ENCODE measurements at places on chromosomes 4 and X.

GRCh38 chr4:38967260-38968095 is 64.7 kb downstream of the TMEM156 start:
- no peak for DNase-seq

- DNase-seq: no peak
Measured at GRCh38 chr4:10960389-10960788, 275.8 kb upstream of the CLNK start.

DNA sequence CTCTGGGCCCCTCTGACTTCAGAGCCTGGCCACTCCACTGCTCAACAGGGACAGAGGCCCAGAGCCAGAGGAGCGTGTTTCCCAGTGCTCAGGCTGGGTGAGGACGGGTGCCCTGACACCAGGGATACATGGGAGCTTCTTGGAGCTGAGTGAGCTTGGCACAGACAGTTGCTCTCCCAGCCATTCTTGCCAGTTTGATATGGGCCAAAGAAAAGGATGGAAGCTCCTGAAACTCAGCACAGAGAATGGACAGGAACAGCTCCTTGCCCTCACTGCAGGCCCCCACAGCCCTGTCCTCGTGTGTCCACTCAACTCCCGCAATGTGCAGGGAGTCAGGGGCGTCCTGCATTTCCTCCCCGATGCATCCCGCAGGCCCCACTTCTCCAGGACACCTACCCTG is 38.8 kb downstream of the NSG1 start:
- no peak for DNase-seq

DNA sequence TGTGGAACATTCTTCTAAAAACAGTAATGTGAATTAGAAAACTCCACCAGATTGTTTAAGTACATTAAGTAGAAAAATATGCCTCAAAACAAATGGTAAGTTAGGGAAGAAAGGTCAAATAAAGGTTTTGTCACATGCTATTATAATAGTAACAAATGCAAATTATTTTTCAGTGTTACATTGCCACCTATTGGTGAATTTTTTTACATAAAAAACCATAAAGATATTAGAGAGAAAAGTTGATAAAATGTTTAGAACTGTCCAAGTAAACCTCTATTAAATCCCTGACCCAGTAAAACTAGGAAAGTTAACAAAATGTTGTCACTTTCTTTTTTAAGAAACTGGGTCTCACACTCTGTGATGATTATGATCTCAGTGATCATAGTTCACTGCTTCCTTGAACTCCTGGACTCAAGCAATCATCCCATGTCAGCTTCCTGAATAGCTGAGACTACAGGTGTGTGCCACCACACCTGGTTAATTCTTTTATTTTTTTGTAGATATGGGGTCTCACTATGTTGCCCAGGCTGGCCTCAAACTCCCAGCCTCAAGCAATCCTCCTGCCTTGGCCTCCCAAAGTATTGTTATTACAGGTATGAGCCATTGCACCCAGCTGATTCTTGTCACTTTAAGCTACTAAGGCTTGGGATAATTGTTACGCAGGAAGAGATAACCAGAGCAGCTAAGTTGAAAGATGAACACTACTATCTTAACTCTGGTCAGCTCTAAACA is 157.6 kb downstream of the ATRX start:
- DNase-seq: no peak

DNA sequence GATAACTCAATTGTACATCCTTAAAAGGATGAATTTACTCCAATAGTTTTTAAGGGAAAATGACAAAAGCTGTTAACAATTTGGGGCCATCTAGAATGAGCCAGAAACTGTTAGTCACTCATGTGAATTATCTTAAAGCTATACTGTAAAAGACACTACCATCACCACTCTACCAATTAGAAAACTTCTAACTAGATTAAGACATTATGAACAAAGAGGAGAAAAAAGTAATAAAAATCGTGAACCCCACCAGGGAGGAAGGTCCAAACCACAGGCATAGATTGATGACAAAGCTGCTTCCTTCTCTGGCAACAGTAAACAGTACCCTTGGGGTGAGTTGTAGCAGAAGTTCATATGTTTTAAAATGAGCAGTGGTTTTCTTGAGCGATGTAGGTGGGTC is 106.1 kb downstream of the PDGFC start:
- no peak for DNase-seq

DNA sequence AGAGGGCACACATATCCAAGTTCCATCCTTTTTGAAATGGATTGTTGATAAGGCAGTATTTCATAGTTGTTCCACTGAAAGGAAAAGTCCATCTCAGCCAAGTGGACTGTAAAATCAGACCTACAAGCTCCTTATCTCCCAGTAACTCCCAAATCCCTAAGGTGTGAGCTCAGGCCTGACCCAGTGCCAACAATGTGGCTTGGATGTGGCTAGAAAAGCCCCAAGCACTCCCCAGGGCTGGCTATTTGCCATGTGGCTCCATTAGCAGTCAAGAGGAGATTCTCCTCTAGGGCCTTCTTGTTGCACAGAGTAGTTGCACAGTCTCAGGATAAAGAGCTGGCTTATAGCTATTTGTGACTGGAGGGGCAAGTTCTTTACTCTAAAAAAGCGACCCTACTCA is 25.0 kb upstream of the DGKK start:
- DNase-seq: no peak

All from stimulated activated CD8-positive, alpha-beta memory T cell treated with anti-CD3 and anti-CD28 coated beads, Interleukin-2, amount 100 ng/mL, for 1 hour (primary cell).